ENCODE measurements at places on chromosomes 6 and 20.
A peak's percentile ranks its signal among the peaks of the same experiment; 100 is the strongest.

- DNase-seq, result no peak
Measured at GRCh38 chr6:33820784-33821520, 17.1 kb upstream of the MLN start.

GRCh38 chr6:135052939-135053338 lies 1.7 kb downstream of the HBS1L start:
- no peak for DNase-seq

DNA sequence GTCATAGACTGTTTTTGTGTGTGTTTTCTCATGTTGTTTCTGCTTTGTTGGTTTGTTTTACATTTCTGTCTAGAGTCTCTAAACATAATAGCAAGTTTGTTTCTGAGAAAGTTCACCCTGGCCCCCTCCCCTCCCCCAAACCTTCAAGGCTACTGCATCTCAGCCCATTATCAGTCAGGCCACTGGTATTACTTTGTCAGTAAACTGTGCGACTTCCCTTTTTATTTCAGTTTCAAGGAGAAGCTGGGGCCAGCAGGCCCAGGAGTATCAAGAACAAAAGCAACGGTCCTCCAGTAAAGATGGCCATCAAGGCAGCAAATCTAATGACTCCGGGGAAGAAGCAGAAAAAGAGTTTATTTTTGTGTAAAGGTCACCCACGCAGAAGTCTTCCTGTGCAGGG lies 32.8 kb upstream of the SCGN start:
- DNase-seq, result no peak

DNA sequence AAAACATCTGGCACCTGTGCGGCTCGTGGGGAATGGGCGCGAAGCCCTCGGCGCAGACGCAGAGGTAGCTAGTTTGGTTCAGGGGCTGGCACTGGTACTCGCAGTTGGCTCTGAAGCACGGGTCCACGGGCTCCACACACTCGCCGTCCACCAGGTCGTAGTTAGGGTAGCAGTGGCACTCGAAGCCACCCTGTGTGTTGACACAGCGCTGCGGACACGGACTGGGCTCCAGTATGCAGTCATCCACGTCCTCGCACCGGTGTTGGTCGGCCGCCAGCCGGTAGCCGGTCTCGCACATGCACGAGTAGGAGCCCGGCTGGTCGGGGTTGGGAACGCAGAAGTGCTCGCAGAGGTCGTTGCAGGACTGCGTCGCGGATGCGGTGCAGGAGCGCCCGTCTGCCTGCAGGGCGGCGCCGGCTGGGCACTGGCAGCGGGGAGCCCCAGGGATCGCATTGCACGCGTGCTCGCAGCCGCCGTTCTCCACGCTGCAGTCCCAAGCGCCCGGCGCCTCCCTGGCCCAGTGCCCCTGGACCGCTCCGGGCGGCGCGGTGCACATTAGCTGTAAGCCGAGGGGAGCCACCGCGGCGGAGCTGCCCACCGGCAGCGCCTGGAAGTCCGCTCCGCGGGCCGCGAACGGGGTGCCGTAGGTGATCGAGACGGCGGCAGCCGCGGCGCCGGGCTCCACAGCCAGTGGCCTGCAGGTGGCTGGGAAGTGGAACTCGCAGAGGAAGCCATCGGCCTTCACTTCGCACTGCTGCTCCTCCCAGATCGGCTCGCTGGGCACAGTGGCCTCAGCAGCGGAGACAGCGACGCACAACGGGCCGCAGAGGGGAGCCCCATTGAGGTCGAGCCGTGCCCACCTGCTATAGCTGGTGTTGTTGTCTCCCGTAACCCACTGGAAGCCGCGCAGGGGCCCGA lies 930 bp downstream of the THBD start:
- DNase-seq, result peak; percentile 63

DNA sequence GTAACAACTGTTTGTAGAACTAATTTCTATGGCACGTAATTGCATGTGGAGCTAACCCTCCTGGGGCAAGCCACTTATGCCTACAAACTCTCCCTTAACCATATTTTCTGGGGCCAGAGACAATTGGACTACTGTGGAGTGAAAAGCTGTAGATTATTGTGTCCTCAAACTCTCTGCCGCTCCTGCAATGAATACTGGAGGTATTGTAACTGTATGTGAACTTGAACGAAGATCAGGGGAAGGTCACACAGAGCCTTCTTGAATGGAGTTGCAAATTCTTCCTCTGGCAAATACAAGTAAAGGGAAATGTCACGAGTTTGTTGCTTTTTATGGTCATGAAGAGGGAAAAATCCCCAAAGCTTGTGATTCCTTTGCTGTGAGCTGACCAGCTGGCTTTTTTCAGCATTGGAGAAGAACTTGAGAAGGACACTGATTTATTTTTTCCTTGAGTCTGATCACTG lies 18.2 kb downstream of the AKAP12 start:
- DNase-seq, result no peak

- no peak for DNase-seq
Measured at GRCh38 chr6:40582892-40583291, 4.3 kb downstream of the LRFN2 start.

- no peak for DNase-seq
Measured at GRCh38 chr6:170271771-170272314, 19.0 kb downstream of the DLL1 start.

DNA sequence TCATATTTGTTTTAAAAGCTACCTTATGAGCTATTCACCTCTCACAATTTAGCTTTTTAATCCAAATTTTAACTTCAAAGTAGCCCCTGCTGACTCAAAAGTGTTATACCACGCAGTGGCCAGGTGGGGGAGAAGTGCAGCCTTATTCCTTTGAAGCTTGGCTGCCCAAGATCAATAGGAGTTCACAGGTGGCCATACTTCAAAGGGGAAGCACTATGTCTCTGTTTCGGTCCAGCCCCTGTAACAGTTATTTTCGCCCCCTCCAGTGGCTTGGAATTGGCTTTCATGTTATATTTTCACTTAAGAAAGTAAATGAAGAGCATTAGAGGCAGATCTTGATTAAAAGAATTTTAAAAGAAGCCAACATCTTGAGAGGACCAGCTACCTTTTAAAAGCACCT lies 608.4 kb downstream of the EPHA7 start:
- no peak for DNase-seq

GRCh38 chr6:158191761-158192160 lies 23.6 kb downstream of the GTF2H5 start:
- no peak for DNase-seq

DNA sequence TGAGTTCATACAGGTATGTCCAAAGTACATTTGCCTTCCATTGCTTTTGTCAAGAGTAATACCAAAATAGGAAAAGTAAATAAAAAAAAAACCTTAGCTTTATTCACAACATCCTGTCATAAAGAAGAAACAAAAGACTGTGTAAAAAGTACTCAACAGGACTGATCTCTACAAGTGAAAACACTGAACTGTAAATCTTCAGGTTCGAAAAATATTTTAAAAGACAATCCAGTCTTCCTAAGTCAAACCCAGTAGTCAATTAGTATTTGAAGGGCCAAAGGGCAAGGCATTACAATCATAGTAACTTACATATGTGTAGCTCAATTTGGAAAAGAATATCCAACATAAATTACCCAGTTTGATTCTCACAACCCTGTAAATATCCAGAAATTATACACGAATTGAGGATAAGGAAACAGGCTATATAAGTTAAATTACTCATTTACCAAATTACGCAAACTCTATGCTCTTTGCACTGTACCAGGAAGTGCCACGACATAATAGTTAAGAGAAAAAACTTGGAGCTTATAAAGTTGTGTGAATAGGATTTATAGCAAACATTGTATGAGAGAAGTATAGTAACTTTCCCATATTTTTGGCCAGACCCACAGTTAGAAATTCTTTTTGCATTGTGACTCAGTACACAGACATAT lies 21.2 kb downstream of the PTPRK start:
- DNase-seq, result no peak

- DNase-seq, result no peak
Measured at GRCh38 chr6:90369024-90369519, 72.4 kb upstream of the BACH2 start.

- DNase-seq, result no peak
Measured at GRCh38 chr6:118877806-118878205, 16.1 kb upstream of the ASF1A start.

GRCh38 chr6:52617087-52617486 lies 40.2 kb upstream of the TRAM2 start:
- DNase-seq, result no peak

- DNase-seq, result no peak
Measured at GRCh38 chr6:28920281-28920680, 3.5 kb downstream of the TRIM27 start.

GRCh38 chr20:50151034-50151743 lies 2.3 kb downstream of the PEDS1 start:
- no peak for DNase-seq

DNA sequence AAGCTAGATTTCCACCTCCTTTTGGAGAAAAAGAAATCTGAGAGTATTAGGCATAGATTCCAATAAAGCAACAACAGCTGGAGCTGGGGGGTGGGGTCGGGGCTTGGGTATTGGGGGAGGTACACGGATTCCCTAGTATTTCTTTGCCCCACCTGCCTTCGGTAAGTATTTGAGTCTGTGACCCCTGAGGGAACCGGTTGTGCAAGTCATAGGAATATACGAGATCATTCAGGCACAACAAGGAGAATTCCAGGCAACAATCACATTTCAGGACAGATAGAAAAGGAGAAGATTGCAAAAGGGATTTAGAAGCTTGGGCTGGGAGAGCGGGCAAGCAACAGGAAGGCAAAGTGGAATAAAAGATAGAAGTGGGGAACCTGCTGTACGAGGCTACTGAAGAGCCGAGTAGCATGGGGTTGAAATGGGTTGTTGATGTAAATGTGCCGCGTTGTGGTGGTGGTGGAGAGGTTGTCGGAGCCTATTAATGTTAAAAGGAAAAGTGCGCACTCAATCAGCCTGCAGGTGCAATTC lies 148.9 kb downstream of the BCAS1 start:
- DNase-seq, result peak; percentile 31

DNA sequence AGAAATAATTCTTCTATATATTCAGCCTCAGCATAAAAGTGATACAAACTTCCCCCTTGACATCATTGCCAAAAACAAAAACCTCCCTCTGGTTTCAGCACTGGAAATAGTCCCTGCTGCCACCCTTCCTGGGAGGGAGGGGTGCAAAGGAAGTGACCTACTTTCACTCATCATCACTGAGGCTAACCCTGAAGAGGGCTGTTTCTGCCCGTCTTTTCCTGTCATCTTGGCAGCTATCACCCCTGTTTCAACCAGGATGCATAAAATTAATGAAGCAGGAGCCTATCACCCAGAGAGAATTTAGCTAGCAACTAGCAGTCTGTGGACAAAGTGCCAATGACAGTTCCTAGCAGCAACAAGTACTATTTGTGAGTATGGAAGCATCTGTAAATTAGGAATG lies 397.8 kb downstream of the LAMA2 start:
- DNase-seq, result no peak

DNA sequence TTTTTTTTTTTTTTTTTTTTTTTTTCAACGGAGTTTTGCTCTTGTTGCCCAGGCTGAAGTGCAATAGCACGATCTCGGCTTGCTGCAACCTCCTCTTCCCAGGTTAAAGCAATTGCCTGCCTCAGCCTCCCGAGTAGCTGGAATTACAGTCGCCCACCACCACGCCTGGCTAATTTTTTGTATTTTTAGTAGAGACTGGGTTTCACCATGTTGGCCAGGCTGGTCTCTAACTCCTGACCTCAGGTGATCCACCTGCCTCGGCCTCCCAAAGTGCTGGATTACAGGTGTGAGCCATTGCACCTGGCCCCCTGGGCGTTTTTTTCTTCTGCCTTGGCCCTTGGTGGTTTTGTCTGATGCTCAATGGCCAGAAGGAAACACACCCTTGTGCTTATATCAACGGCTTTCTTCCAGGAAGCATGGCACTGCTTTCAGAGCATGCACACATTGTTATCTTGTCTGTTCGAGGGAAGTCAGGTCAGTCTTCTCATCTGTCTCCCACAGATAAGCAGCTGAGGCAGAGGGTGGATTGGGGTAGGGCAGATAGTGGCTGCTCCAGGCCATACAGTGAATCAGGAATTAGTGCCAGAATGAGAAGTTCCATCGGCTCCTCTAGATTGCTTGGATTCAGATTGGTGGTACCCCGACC lies 203.1 kb downstream of the TSHZ2 start:
- no peak for DNase-seq

DNA sequence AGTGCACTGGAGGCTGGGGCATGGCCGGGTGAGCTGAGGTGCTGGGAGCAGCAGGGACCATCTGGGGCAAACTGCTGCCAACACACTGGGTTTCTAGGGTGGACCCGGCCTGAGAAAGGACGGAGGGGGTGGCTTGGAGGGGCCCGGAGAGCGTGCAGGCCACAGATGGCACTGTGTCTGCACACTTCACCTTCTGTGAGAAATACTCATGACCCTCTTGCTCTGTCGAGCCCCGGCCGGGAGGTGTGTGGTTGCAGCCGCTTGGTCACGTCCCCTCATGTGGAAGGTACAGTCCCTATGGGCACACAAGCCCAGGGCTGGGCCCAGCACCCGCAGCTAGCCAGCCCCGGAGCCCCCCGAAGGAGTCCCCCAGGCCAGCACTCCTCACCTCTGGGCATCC lies 59.7 kb downstream of the RBM38 start:
- no peak for DNase-seq

GRCh38 chr6:143757346-143757832 lies 79.6 kb downstream of the PHACTR2 start:
- DNase-seq, result no peak

- DNase-seq, result no peak
Measured at GRCh38 chr6:113894712-113895674, 37.8 kb downstream of the MARCKS start.

DNA sequence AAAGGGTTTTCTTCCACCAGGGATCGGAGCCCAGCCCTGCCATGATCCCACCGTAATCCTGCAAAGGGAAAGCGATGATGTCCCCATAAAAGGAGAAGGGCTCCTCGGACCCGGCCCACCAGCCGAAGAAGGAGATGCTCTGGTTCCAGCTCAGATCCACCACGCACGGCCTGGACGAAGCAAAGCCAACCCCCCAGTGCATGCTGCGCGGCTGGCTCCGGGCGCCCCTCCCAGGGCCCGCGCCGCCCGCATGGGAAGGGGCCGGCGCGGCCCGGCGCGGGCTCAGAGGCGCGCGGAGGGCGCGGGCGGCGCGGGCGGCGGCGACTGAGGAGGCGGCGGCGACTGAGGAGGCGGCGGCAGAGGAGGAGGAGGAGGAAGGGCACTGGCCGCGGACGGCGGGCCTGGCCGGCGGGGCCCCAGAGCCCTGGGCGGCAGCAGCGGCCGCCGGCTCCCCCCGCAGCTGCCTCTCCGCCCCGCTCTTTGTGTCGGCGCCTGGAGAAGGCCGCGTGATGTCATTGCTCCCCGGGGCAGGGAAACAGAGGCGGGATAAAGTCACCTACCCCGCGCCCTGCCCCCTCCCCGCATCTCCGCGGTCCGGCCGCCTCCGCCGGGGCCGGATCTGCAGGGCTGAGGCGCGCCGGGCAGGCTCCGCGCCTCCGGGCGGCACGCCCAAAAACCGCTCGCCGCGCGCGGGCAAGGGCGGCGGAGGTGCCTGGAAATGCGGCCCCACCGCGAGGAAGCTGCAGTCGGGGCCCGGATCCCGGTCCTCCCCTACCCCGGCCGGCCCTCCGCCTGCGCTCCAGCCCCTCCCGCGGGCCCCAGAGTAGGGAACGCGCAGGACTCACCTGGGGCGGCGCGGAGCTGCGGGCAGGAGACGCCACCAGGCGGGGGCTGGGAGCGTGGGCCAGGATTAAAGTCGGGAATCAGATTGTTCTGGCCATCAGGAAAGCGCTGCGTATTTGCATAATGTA lies at the start of gene FAXC:
TSS of gene FAXC (minus strand) at position 504 of the 971 bp plus-strand sequence. CDS start at position 202, 302 bp downstream.
- peak; percentile 46 for DNase-seq

- no peak for DNase-seq
Measured at GRCh38 chr6:85127168-85127498, 322.8 kb upstream of the NT5E start.

- no peak for DNase-seq
Measured at GRCh38 chr20:32304131-32304746, 26.8 kb downstream of the KIF3B start.

GRCh38 chr6:5053864-5054244 lies 31.3 kb upstream of the PPP1R3G start:
- DNase-seq, result no peak

GRCh38 chr6:150391890-150392289 lies 23.1 kb downstream of the IYD start:
- peak; percentile 79 for DNase-seq
